Panc1 (cell line): ENCODE measurements at places on chromosomes 7 and 10.

DNA sequence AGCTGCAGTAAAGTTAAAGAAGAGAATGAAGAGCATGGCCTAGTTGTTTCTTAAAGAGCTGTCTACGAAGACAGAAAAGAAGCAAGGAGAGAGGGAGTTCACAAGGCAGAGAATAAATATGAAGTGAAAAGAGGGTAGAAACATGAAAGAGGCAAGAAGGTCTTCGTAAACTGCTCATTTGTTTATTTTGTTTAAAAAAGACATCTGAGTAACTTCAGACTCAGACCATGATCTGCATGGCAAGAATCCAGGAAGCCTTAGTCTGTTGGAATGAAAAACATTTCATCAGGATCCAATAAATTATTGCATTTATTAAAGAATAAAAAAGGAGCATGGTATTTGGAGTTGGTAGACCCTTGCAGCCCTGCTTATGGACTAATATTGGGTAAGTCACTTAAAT is 151.1 kb downstream of the SEM1 start:
- no peak for DNase-seq

DNA sequence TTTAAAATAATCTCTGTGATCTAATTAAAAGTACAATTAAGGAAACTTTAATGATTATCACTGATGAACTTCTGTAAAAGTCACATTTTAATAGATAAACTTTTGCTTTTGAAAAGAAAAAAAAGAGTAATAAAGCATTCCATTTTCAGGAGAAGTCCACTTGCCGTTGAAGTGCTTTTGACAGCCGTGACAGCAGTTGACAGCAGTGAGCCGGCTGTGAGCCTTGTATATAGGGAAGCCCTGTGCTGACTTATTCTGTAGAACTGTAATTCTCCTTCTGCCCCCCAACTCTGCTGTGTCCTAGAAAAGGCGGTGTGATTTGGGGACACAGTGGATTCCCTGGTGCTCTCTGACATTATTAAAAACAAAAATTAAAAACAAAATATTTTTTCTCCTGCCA is 78.0 kb downstream of the POM121L12 start:
- no peak for DNase-seq

DNA sequence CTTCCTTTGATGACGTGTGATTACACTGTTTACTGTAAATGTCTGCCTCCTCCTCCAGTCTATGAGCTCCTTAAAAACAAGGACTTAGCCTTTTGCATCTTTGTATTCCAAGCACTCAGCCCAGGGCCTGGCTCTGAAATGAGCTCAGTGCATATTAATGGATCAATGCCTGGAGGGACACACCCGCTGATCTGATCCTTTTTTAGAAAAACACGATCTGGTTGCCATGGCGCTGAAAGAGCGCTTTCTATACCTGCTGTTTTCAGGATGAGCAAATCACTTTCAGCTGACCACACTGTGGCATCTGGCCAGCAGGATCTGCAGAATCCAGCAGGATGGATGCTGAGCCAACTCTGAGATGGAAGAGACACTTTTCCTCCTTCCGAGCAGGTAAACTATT is 37.8 kb upstream of the GARS1 start:
- DNase-seq: no peak

- DNase-seq: no peak
Measured at GRCh38 chr10:23496727-23497126, 57.9 kb downstream of the OTUD1 start.

DNA sequence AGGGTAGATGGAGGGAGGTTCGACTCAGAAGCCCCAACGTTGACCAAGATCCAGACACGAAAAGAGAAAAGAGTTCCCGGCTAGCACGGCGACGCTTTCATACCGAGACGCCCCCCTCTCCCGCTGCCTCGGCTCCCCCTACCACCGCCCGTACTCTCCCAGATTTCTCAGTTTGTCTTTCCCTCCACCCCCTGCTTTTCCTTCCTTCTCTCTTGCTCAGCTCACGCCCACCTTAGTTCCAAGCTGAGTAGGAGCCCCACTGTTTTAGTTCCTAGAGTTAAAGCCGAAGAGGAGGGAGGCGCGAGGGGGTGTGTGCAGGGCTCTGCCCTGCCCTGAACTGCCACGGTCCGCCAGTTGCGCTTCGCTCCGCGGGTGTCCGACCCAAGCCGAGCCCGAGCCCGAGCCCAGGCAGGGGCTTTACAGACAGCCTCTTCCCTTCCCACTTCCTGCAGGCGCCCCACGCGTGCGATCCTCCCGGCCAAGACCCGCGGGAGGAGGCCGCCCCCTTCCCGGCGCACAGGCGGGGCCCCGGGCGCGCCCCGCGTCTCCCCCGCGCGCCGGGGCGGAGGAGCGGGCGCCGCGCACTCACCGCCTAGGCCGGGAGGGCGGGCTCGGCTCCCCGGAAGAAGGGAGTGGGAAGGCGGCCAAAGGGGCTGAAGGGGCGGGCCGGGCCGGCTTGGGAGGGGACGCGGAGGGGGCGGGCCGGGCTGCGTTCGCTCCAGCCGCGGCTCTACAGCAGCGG is at the start of gene EPHB6:
Gene EPHB6, plus strand, starts transcription at position 705 of the 742 bp plus-strand sequence. CDS start 8,152 bp downstream, outside the sequence.
- no peak for DNase-seq

- no peak for DNase-seq
Measured at GRCh38 chr7:19508821-19509220, 200.0 kb downstream of the POLR1F start.

DNA sequence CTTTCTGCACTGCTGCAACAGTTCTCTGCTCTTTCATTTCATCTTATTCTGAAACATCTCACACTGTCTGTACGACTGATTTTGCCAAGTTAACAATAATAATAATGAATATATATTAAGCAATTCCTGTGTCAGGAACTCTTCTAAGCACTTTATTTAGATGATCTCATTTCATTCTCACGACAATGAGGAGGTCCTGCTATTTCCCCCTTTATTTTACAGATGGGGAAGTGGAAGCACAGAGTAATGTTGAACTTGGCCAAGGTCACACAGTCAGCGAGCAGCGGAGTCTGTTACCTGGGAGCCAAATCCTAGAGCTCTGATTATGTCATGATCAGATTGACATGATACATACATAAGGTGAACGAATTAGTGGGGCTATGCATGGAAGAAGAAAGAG is 5.8 kb downstream of the MRC1 start:
- no peak for DNase-seq
